ENCODE measurements at places on chromosomes 11 and 22.

GRCh38 chr22:22091400-22091878 lies 108.9 kb upstream of the TOP3B start:
- DNase-seq: no peak

DNA sequence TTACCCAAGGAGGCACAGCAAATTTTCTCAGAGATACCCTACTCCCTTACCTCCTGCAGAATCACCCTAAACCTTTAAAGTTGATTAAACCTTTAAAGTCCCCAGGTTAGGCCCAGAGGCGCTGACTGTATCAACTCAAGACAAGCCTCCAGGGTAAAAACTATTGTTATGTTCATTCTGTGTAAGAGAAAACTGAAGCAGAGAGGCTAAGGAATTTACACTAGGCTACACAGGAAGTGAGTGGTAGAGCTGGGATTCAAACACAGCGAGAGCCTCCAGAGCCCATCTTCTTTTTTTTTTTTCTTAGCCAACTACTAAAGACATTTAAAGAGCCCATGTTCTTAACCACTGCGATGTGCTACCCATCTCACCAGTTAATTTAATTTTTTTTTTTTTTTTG lies 56.3 kb upstream of the GRK3 start:
- no peak for DNase-seq

DNA sequence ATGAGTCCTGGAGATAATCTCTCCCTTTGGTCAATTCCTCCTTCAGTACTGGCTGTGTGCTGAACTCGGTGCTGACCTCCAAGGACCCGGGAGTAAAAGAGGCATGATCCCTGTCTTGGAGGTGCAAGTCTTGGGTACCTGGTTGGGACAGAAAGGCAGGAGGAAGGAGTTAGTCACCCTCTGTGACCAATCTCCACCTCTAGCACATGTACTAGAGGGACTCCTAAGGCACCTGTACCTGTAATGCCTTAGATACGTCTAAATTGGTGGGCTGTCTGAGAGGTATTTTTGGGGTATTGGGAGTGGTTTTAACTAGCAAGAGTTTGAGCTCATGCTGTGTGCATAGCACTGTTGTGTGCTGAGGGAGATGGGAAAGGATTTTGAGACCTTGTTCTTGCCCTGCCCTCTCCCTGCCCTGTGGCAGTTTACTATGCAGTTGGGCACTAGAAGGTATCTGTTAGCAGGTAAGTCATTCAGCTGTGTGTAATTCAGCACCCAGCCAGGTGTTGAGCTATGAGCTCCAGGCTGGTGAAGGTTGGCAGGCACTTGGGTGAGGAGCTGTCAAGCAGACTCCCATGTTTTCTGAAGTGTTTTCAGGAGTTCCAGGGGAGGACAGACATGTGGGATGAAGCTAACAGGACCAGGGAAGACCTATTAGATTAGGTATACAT lies 2.5 kb downstream of the PANX1 start:
- no peak for DNase-seq

DNA sequence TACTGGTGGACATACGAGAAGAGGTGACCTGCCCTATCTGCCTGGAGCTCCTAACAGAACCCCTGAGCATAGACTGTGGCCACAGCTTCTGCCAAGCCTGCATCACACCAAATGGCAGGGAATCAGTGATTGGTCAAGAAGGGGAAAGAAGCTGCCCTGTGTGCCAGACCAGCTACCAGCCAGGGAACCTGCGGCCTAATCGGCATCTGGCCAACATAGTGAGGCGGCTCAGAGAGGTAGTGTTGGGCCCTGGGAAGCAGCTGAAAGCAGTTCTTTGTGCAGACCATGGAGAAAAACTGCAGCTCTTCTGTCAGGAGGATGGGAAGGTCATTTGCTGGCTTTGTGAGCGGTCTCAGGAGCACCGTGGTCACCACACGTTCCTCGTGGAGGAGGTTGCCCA lies 6.9 kb downstream of the TRIM6 start:
- no peak for DNase-seq

GRCh38 chr11:18270102-18270501 lies 4.0 kb downstream of the SAA1 start:
- DNase-seq: no peak

- DNase-seq: no peak
Observed at GRCh38 chr22:29156507-29156906, 49.2 kb upstream of the EMID1 start.

GRCh38 chr11:5151713-5152153 lies 2.8 kb downstream of the OR52A1 start:
- DNase-seq: no peak

- no peak for DNase-seq
Observed at GRCh38 chr22:48705159-48705916, 1122.3 kb downstream of the BRD1 start.
